ENCODE measurements at places on chromosomes 5 and 9. TPM values are rescaled to one million over a fixed set of nuclear protein-coding genes. Genes with fewer than 3 reads are reported as not detected.

GRCh38 chr5:110401881-110402280, 324.6 kb downstream of the TMEM232 start:
- peak; percentile 44 for DNase-seq

SPEF2 gene
- total RNA-seq, result 1.1 TPM

DNA sequence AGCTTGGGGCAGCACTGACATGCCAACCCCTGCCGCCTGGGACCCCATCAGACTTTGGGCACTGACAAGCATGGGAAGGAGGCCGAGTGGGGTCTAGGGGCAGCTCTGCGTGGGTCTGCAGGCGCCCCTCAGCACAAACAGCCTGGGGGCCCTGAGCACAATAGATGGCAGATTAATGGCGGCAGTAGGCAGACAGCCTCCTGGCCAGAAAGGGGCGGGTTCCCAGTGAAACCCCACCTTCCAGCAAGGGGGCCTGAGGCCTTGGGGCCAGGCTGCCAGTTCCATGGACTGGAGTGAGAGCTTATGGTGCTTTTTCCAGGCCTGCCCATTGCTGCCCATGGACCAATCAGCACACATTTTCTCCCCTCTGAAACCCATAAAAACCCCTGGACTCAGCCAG, 2031.2 kb downstream of the EFNA5 start:
- no peak for DNase-seq

GRCh38 chr5:154826-155225, 36.5 kb upstream of the LRRC14B start:
- DNase-seq, result no peak

DNA sequence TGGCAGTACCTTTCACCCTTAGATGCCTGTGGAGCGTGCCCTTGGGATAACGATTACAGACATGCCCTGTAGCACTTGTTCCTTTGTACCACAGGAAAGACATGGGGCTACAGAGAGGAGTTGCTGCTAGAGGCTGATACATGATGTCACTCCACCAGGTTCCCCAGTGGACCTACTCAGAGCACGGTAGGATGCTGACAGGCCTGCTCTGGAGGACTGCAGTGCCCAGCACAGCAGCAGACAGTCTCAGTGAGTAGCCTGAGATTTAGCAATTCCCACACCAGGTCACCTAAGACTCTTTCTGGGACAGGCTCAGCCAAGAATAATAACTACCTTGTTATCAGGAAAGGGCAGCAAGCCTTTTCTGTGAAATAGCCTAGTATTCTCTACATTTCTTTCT, 28.8 kb downstream of the PDE4D start:
- DNase-seq, result no peak

GRCh38 chr9:109315480-109316206, 5.2 kb downstream of the EPB41L4B start:
- DNase-seq, result no peak

GRCh38 chr9:113011911-113012381, at the start of gene ZNF883:
Gene ZNF883 (minus strand): TSS chr9:113012192.
- peak; percentile 67 for DNase-seq

DNA sequence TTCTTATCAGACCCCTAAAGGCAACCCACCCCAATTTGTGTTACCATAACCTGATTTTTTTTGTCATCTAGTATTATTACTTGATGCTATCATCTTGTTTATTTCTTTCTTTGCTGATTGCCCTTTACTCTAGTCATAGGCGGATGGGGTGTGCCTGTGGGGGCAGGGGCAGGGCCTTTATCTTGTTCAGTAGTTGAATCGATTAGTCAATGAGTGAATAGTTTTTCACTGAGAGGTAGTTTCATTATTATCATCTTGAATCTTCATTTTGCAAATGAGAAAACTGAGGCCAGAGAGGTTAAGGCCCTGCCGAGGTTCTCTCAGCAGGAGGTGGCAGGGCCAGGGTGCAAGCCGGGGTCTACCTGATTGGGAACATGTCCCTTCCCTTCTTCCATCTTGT, 9.4 kb upstream of the GM2A start:
- DNase-seq, result no peak

GRCh38 chr5:149166128-149166527, 24.8 kb downstream of the ABLIM3 start:
- DNase-seq, result peak; percentile 63

SMU1 gene
- 36.3 TPM for total RNA-seq

GRCh38 chr5:6733411-6734242, 20.4 kb downstream of the TENT4A start:
- no peak for DNase-seq

DNA sequence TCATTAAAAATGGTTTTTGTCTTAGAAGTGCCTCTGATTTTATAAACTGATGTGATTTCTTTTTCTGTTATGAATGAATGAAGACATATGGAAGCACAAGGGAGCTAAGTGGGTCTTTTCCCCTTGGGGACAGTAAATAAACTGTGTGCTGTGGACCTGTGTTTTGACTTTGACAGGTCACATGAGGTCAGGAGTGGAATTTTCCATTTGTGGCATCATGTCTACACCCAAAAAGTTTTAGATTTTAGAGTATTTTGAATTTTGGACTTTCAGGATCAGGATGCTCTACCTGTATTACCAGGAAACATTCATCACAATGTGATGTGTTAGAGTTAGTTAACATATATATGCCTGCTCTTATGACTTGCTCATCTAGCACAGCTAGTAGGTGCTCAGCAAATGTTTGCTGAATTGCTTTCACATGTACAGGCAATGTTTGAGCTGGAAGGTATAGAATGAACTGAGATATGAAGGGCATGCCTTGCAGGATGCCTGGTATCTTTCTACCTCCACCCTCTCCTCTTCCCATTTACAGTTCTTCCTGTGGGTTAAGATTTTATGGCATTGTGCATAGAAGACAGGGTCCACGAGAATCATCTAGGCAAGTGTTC, 73.2 kb upstream of the NR3C1 start:
- DNase-seq, result no peak

DNA sequence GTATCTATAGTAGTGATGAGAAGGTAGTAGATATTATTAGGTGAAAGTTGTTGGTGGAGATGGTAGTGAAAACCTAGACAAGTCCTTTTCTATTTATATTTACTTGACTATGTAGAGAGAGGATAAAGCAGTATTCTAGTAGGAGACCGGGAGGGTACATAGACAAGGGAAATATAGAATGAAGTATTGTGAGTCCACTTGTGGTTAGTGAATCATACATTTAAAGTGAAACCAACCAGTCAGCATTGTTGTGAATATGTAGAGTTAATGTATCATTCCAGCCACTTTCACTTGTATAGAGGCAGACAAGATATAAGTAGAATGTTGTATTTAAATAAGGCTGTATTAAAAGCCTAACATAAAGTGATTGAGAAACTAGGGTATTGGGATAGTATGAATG, 1711.3 kb upstream of the ACO1 start:
- peak; percentile 69 for DNase-seq

GRCh38 chr9:136725612-136726011, 13.2 kb downstream of the DIPK1B start:
- peak; percentile 46 for DNase-seq

All from HT1080 (cell line).